ENCODE measurements at places on chromosomes 1 and 21.

DNA sequence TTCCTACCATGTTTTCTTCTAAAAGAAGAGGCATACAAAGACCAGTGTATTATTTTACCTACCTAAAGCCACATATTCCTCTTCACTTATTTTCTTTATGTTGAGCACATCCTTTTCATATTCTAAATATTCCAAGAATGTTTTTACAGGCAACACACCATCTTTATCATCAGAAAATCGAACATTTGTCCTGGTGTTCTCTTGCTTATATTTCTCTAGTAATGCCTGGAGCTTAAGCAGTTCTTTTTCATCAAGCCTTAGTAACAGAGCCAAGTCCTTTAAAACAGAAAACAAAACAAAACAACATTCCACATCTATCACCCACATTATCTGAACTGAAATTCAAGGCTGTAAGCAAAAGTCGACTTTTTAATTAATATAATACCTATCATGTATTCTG lies 88.7 kb downstream of the IARS2 start:
- DNase-seq, result no peak

GRCh38 chr1:204307334-204307883 lies 52.3 kb downstream of the PLEKHA6 start:
- DNase-seq, result no peak

DNA sequence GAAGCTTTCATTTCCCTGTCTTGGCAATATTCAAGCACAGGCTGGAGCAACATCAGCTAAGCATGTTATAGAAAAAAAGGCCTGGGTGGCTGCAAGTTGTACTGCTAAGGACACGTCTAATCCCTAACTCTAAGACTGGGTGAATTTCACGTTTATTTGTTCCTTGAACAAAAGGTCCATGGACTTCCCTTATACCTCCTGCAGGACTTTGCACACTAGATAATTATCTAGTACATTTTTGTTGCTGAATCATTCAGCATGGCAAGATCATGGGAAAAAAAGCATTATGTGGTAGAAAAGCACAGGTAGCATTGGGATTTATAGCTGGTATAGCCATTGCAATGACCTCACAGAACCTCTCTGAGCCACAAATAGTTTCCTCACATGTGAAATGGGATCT lies 130.7 kb upstream of the DMRTA2 start:
- no peak for DNase-seq

DNA sequence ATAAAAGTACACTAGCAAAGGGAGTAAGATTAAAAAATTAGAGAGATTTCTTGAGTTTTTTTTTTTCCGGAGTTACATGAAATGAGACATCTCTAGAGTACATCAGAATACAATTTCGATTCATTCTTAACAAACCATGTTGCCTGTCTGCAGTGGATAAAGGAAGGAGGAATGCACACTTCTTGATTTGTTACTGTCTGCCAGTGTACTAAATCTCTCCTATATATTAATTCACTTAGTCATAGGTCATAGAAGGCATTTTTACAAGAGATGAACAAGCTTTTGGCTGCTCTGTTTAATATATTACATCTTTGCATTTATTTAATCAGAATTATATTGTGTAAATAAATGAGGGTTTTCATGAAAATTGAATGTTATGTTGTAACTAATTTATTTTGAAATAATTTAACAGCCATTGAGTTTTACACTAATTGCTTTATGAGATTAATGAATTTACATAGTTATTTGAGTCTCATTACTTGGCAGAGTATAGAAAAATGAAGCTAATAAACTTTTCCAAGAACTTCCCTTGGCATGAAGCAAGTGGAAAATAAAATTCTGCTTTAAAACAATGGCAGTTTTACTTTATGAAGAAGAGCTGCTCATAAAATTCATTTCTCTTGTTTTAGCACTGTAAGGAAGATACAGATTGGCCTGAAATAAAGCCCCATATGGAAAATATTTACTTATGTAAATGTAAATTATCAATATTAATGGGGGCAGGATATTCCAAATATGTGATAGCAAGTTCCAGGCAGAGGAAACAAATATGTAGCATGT lies 1284.7 kb downstream of the BRINP3 start:
- no peak for DNase-seq

GRCh38 chr1:199549421-199549820 lies 478.1 kb upstream of the NR5A2 start:
- no peak for DNase-seq

DNA sequence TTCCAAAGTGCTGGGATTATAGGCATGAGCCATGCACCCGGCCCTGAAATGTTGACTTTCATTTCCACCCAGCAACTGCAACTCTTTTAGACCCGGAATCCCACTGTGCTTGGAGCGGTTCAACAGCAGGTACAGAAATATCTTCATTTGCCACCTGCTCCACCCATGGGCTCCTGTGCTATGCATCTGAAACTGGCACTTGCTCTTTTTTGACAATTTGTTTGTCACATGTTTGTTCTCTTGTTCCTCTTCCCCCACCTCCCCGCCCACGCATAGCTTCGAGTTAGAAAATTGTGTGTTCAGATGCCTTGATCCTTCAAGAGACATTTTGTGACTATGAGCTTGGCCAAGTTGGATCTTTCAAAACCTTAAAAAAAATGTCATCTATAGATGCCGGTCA lies 2.4 kb upstream of the IFNLR1 start:
- DNase-seq, result no peak

DNA sequence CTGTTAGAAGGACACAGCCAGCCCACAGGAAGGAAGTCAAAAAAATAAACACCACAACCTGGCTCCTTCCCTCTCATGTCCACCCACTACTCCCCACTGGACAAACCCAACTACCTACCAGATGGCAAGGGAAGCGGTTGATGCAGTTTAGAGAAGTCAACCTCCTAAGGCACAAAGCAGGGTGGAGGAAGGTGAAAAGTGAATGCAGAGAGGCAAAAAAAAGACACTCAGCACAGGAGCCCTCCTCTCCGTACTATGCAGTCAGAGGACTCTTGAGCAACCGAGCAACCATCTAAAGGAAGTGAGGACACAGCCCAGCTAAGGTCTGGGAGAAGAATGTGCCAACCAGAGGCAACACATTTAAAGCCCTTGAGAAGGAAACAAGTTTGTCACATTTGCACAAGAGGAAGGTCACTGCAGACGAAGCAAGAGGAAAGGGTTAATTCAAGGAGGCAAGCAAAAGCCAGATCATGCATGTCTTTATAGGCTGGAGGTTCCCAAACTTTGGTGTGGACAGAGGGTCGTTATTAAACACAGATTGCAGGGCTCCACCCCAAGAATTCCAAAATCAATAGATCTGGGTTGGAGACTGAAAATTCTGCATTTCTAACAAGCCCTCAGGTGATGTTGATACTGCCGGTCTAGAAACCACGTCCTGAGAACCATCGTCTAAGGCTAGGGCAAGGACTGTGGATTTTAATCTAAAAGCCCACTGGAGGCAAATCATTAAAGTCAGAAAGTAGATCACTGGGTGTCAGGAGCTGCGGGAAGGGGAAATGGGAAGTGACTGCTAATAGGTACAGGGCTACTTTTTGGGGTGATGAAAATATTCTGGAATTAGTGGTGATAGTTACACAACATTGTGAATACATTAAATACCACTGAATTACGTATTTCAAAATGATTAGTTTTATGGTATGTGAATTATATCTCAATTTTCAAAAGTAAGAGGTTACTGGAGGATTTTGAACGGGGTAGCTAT lies 19.7 kb downstream of the TP53BP2 start:
- no peak for DNase-seq

- DNase-seq, result no peak
Measured at GRCh38 chr21:37383086-37383485, 16.5 kb downstream of the DYRK1A start.

- no peak for DNase-seq
Measured at GRCh38 chr1:10934150-10934818, 78.2 kb upstream of the TARDBP start.

- DNase-seq, result no peak
Measured at GRCh38 chr1:46013581-46013980, 118.8 kb downstream of the PIK3R3 start.

GRCh38 chr1:216614011-216614934 lies 109.0 kb downstream of the ESRRG start:
- DNase-seq, result no peak

GRCh38 chr1:192697771-192698170 lies 61.8 kb downstream of the RGS13 start:
- no peak for DNase-seq

DNA sequence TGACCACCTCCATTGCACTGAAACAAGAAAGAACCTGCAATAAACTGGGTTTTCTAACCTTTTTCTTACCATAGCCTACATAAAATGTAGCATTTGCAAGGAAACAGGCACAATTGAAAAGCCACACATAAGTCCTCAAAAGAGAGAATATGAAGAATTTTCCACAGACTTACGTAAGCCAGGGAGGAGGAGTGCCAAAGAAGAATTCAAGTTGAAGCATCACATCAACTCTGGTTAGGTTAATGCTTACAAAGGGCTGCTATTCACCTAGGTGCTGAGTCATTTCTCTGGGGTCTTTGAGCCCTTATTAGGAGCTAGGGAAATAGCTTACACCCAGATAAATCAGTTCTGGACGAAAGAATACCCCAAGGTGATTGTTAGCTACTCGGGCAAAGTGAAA lies 9.6 kb downstream of the OSCP1 start:
- no peak for DNase-seq

DNA sequence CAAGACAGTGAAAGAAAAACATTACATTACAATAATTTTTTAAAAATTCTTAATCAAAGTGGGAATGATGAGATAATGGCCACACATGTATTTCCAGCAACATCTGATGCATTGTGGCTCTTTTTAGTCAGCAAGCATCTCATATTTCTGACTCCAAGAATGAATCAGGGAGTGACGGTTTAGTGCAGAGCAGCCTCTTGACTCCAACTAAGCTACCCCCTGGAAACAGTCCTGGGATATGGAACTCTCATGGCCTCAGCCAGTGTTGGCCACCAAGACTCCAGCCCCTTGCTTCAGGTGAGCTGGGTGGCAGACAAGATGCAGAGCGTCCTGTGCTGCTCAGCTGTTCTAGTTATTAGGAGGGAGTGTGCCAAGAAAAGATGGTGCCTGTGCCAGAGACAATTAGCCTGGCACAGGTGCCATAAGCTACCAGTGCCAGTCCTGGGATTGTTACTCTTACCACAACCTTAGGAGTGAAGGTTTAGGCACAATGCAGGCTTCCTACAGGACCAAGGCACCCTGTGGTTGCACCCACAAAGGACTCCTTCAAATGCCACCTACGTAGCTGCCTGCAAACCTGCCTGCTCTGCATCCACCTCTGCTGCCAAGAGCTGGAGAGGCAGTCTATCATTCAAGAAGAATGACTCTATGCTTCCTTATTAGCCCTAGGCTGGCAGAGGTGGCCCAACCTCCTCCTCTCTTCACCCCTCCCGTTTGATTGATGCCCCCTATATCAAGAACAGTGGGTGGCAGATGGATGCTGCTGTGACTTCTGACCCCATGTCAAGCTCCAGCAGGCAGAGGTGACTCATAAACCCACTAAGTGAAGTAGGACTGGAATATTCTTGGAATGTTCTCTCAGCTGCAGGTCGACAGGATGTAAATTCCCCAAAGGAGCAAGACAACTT lies 6.0 kb upstream of the SEC16B start:
- no peak for DNase-seq

DNA sequence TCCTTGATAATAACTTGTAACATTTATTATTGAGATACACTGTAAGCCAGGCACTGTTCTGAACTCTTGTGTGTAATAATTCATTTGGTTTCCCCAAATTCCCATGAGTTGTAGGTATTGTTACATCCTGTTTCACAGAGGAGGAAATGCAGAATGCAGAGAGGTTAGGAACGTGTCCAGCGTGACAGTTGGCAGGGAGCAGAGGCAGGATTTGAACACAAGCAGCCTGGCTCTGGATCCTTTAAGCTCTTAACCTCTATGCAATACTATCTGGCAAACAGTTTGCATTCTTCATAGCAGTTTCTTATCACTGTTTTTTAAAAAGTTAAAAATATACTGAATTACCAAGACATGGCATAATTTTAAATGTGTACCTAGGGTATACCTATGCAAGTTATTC lies 30.5 kb downstream of the EEIG2 start:
- no peak for DNase-seq

GRCh38 chr21:27564684-27565301 lies 597.9 kb upstream of the ADAMTS5 start:
- DNase-seq, result no peak

GRCh38 chr1:67716800-67717199 lies 31.8 kb downstream of the GADD45A start:
- no peak for DNase-seq

- DNase-seq, result no peak
Measured at GRCh38 chr1:164446020-164446419, 113.0 kb upstream of the PBX1 start.

DNA sequence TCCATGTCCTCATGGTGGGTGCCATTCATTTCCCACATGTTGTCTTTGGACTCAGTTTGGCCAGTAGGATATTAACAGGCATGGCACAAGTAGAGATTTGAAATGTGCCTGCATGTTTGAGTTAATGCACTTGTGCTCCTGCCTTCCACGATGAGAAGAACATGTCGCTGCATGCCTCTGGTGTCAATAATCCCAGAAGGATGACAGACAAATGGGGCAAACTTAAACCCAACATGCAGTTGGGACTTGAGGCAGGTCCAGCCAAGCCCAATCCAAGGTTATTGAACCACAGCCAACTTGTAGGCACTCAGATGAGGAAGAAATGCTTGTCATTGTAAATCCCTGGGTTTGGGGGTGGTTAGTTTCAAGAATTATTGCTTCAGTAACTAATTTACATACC lies 174.6 kb downstream of the TRIM33 start:
- DNase-seq, result no peak

DNA sequence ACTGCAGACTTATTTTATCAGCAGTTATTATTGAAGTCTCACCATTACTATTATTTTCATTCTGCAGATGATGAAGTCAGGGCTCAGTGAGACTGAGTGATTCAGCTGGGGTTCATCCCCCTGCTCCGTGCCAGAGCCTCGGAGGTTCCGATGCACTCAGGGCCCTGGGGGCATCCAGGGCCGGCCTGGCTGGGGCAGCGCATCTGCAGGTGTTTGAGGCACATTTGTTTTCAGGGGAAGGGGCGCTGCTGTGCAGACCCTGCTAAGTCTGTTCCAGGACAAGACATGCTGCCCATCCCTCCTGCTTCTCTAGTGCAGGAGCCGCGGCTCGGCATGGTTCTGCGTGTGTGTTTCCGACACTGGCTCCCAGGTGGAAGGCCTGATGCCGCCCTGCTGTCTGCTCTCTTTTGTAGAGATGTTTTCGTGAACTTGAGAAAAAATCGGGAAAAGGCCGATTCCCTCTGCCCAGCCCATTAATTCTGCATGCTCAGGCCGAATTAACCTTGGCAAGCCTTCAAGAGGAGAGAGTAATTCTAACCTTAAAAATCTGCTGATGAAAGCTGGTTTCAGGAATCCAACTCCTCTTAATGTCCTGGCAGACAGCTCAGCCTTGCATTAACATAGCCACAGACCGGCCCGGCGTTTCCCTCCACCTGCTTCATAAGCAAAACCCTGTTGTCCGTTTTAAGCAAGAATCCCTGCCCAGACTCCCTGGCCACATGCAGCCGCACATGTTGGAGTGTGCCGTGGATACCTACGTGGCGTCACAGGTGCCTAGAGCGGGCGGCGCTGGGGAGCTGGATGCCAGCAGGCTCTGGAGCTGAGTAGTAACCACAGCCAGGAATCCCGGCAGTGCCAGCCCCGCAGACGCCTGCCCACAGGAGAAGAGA lies 316.0 kb upstream of the VAMP3 start:
- DNase-seq, result no peak
